ENCODE measurements at places on chromosomes 6 and 20. TPM values are rescaled to one million over a fixed set of nuclear protein-coding genes. Genes with fewer than 3 reads are reported as not detected.

KHDC1 gene
- polyA plus RNA-seq, result 7.9 TPM

SLPI gene
- polyA plus RNA-seq, result 0.43 TPM

PNLDC1 gene
- polyA plus RNA-seq, result 0.12 TPM

METTL24 gene
- polyA plus RNA-seq, result 27.1 TPM

EGFL8 gene
- 24.5 TPM for polyA plus RNA-seq

EPM2A gene
- polyA plus RNA-seq, result 14.7 TPM

EYA4 gene
- 11.3 TPM for polyA plus RNA-seq

PPP1R11 gene
- polyA plus RNA-seq, result 67.4 TPM

SAMD5 gene
- polyA plus RNA-seq, result 16.5 TPM

Data from left renal pelvis (tissue), 4 donors.